ENCODE measurements at places on chromosomes 5 and 9. TPM values are rescaled to one million over a fixed set of nuclear protein-coding genes. Genes with fewer than 3 reads are reported as not detected.
A peak's percentile ranks its signal among the peaks of the same experiment; 100 is the strongest.

MYMK gene
- not detected for total RNA-seq

RACK1 gene
- total RNA-seq: 1,656 TPM

SPINK1 gene
- not detected for total RNA-seq

NUTM2G gene
- not detected for total RNA-seq

ACOT12 gene
- total RNA-seq: not detected

SUSD1 gene
- total RNA-seq: 16.6 TPM

BTNL9 gene
- not detected for total RNA-seq

LCP2 gene
- 0.09 TPM for total RNA-seq

IL33 gene
- total RNA-seq: not detected

MVB12B gene
- total RNA-seq: 12.8 TPM

IFNA13 gene
- not detected for total RNA-seq

WNK2 gene
- 0.89 TPM for total RNA-seq

DNA sequence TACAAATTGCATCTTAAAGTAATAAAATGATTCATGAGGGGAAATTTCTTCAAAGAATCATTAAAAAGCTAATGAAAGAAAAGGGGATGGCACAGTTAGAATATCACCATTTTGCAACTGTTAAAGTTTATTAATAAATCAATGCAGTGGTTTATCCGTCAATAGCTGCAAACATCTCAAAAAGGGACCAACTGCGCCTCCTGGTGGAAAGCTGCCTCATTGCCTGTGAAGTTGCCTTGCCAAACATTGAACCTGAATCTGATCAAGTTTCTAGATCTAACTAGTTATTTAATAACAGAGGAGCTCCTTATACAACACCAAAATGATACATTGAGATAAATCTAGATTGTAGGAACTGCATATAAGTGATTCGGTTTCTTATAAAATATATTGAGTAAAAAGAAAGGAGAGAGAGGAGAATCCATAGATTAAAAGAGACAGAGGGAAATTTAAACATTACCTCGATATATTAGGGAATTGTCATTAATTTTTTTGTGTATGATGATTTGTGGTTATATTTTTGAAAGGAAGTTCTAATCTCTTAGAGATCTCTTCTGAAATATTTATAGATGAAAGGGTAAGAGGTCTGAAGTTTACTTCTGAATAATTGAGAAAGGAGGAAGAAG is 6.9 kb upstream of the NDUFB6 start:
- no peak for DNase-seq

GRCh38 chr9:110064803-110065202 is 143.2 kb downstream of the C9orf152 start:
- no peak for DNase-seq

DNA sequence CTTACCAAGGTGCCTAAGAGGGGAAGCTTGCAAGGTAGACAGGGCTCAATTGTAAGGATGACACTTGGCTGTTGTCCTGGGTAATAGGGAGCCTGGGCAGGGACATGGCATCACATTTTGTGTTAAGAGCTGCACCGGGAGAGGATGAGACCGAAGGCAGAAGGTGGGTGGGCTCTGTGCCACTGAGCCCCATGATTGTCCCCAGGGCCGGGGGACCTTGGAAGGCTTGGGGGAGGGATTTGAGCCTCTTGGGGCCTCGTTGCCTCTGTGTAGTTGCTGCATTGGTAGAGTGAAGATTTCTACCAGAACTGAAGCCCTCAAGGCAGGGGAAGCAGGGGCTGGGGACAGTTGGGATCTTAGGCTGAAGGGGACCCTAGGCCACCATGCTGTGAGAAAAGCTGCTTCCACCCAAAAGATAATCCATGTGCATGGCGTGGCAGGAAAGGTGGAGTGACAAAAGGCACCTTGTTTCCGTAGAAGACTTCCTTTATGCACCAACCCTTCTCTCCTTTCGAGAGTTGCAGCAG is 11.9 kb downstream of the FGF18 start:
- DNase-seq: no peak

DNA sequence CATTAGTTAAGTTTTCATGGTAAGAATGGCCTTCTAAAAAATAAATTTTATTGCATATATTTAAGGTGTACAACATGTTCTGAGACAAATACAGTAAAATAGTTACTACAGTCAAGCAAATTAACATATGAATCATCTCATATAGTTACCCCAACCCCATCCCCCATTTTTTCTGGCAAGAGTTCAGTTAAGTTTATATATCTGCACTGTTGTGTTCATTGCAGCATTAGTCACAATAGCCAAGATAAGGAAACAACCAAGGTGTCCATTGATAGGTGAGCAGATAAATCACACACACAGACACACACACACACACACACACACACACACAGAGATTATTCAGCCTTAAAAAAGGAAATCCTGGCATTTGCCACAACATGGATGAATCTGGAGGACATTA is 37.2 kb upstream of the OTULIN start:
- no peak for DNase-seq

- no peak for DNase-seq
These were observed 102.9 kb upstream of the APC start for GRCh38 chr5:112634796-112635195.

GRCh38 chr5:90645024-90645610 is 86.5 kb downstream of the ADGRV1 start:
- DNase-seq: peak; percentile 18

- DNase-seq: peak; percentile 25
These were observed 338.2 kb downstream of the NFIB start for GRCh38 chr9:13975611-13976290.

DNA sequence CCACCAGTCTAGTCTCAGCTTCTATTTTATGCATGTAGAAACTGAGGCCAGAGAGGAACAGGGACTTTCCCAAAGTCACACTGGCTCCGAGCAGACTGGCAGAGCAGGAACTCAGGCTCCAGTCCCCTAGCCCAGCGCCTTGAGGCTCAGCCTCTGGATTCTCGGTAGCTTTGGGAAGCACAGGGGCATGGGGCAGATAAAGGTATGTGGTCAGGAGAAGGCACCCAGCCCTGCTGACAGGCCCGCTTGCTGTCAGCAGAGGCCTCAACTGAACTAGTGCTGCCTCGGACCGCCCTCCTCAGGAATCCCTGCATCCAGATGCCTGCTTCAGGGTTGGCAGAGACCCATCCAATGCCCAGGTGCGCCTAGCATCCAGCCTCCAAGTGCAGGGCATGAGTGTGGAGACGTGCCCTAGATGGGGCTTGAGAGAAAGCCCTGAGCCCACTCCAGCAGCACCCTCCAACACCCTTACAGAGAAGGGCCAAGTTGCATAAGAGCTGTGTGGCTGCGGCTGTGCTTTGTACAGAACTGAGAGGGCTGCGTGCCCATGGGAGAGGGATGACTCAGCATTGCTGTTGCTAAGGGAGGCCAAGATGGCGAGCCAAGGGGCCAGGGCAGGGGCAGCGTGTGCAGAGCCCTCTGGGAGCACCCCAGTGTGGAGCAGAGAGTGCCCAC is 168.6 kb downstream of the MACROH2A1 start:
- peak; percentile 75 for DNase-seq

- DNase-seq: no peak
These were observed 621.4 kb downstream of the RAB3C start for GRCh38 chr5:59204114-59204897.

GRCh38 chr9:125805586-125805985 is 58.4 kb downstream of the PBX3 start:
- DNase-seq: peak; percentile 20

DNA sequence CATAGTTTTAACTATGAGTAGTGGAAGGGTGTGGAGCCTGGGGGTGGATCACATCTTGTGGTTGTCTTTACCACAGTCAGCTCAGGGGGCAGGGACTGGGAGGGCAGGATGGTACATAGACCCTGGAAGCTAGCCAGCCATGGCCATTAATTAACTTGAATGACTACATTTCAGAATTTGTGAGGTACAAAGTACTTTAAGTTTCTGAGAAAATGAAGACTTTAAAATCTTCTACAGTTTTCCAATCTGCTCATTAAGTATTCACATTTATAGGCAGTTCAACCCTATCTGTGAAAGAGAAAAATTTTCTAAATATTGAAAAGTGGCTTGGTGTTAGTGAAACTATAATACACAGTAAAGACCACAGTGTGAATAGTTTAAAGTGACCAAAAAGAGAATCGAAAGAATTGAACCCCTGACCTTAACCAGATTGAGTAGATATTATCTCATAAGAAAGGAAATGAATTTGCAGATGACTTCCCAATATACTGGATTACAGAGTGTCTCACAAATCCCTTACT is 234.2 kb upstream of the MEF2C start:
- DNase-seq: peak; percentile 25

DNA sequence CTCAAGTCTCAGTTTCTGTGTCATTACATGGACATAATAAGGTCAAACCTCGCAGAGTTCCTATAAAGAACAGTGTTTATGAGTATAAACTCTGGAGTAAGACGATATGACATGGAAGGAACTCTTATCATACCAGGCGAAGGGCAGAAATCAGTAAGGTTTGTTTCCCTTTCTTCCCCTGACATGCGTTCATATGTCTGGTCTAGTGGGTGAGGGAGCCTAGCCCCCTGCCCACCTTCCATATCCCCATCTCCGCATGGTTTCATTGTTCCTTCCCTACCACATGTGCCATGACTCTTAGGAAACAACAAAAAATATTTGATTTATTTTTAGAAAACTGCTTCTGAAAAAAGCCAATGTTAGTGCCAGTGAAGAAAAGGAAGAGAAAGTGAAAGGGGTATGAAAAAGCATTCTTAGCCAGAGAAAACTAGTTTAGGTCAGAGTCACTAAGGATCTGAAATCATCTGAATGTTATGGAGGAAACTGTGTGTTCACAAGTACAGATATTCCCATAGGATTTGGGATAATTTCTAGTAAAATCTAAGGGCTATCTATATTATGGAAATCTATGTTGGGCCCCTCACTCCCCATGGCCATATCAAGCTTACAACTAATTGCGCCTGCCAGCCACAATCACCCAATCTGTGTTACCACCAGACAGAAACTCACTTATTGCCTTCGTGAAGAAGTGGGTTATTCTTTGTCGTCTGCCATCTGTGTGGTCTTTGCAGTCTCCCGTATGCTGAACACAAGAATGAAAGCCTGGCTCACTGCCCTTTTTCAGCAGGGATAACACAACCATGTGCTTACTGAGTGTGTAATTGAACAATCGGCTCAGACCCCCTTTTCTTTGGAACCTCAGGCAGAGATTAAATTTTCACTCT is 19.9 kb upstream of the HMHB1 start:
- peak; percentile 12 for DNase-seq

GRCh38 chr9:120464176-120464886 is 115.6 kb downstream of the CDK5RAP2 start:
- no peak for DNase-seq

DNA sequence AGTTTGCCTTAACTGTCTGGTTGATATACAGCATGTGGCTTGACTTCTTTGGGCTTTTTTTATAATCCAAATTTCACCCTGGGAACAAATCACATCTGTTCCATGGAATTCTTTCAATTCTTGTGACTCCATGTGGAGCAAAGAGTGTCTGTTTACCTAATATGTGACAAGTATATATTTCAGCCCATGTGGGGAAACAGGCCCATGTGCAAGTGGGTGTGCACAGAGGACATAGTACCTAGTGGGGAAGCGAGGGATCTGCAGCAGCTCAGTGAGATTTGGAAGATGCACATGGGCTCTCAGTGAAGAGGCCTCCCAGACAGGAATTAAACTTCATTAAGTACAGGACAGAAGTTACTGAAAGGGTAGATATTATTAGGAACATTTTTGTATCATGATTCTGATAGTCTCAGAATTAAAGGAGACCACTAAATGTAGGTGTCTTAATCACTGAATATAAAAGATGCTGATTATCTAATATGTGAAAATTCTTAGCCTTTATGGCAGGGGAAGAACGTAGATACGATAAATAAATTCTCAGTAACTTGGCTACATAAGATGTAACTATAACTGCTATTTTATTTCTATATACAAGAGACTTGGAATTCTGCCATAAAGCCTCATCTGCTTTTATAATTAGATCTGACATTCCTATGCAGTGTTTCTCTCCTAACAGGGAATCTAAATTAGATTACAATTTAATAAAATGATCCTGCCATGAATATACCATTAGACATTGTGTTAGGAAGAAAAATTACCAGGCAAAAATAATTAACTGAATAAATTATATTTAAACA is 181.2 kb downstream of the SLC12A2 start:
- no peak for DNase-seq

GRCh38 chr9:16575142-16575985 is 295.1 kb downstream of the BNC2 start:
- DNase-seq: no peak

- no peak for DNase-seq
These were observed 76.7 kb upstream of the SYK start for GRCh38 chr9:90724880-90725279.

DNA sequence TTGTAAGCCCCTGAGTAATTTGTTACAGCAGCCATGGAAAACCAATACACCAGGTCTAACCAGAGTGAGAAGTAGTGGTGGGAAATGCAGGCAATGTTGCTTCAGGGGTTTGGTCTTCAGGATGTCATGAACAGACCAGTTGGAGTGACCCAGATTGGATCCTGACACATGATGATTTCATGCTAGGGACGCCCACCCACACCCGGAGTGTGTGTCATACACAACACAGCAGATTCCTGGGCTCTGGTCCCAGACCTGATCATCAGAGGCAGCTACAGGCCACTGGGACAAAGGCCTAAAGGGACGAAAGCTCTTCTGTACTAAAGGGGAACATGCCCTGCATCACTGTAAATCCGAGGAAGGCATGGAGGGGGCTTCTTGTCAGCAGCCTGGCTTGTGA is 194.2 kb downstream of the NSG2 start:
- DNase-seq: peak; percentile 68

DNA sequence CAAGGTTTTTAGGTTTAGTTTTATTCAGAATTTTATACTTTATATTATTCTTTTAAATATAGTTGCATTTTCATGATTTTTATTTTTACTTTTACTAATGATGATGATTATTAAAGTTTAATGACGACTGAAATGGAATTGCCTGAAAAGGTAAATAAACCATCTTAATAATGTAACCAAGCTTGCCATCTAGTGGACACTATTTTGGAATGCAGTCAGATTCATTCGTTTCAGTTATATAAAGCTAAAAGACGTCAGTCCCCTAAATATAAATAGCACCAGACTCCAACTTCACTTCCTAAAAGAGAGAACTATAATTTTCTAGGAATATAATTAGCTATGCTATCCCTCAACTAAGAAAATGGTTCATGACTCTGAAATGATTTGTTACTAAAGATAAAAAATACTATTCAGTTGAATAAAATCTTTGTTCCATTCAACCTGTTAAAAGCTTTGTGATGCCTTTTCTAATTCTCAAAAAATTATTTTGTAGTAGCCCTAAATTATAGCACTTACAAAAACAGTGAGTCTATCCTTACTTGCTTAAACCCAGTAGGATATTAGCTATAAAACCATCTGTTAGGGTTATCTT is 19.9 kb downstream of the ABITRAM start:
- DNase-seq: peak; percentile 51

DNA sequence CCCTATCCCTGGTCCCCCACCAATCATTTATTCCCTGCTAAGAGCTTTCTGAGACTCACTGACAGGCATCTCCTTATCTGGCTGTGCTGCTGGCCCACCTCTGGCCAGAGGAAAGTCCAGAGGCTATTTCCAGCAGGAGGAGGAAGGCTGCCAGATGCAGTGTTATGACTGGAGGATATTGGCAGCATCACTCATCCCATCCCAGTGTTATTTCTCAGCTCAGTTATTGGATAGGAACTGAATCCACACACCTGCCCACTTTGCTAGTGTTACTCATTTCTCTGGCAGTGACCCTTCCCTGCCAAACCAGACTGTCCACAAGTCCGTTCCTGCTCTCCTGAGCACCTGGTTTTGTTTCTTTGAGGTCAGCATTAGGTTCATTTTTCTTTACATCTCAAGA is 228.2 kb downstream of the GRIA1 start:
- peak; percentile 48 for DNase-seq

Measured in astrocyte (in vitro differentiated cells and primary cell).